Activated CD4-positive, alpha-beta T cell treated with anti-CD3 and anti-CD28 coated beads for 36 hours (primary cell): ENCODE measurements at places on chromosomes 7 and 10.

GRCh38 chr10:69677985-69678654 lies 48.1 kb downstream of the FAM241B start:
- no peak for DNase-seq

- DNase-seq: no peak
Observed at GRCh38 chr10:34593374-34593890, 221.7 kb downstream of the PARD3 start.

DNA sequence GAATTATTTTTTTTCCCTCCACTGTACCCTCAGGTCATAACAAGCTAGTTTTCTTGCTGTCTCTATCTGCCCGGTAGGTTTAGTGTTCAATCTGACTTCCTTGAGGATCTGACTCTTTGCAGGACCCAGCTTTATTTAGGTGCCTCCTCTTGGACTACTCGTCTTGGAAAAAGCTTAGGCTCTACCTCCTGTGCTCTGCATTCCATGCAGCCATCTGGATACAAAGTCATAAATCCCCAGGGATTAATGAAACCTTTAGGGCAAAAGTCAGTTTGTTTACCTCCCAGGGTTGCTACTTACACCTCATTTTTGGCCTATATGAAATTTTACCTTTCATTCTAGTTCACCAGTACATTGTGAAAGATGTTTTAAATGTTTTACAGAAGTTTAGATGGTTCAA lies 8.0 kb downstream of the STAG3 start:
- no peak for DNase-seq

GRCh38 chr7:84677117-84677732 lies 482.6 kb upstream of the SEMA3A start:
- DNase-seq: no peak

DNA sequence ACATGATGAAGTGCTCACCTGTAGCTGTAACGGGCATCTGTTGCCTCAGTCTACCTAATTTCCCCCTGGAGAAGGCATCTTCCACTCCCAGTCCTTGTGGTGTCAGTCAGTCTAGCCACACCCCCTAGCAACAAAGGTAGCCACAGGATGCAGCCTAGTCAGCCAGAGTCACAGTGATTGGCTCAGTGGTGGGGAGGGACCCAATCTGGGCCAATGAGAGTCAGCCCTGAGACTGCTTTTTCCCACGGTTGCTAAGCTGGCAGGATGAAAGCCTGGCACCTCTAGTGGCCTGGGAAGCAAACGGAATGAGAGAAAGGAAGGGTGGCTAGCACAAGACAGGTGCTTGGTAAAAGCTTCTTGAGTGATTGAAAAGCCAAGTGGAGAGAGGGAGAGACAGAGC lies 118.6 kb downstream of the SH3PXD2A start:
- peak; percentile 36 for DNase-seq

DNA sequence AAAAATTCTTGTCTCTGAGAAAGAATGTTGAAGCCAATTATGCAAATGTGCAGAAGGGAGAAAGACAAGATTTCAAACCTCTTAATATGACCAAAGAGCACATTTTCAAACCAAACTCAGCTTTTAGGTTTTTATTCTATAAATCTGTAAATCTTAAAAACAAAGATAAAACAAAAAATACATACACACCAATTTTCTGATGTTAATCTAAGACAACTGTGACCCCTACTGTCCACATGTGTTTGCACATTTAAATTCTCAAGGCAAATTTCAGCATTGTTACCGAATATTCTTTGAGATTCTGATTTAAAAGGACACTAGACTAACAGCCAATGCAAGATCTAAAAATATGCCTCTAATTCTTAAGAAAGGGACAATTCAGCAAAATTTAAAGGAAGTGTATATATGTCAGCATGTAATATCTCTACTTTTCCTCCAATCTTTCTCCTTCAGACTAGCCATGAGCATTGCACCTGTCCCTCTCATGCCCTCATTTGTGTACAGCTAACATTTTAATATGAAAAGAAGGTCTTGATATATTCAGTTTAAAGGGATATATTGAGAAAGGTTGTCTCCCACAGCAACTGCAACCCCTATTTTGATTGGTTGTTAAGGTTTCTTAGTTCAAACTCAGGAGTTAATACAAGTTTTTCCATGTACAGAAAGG lies 417.9 kb downstream of the IPMK start:
- DNase-seq: no peak

DNA sequence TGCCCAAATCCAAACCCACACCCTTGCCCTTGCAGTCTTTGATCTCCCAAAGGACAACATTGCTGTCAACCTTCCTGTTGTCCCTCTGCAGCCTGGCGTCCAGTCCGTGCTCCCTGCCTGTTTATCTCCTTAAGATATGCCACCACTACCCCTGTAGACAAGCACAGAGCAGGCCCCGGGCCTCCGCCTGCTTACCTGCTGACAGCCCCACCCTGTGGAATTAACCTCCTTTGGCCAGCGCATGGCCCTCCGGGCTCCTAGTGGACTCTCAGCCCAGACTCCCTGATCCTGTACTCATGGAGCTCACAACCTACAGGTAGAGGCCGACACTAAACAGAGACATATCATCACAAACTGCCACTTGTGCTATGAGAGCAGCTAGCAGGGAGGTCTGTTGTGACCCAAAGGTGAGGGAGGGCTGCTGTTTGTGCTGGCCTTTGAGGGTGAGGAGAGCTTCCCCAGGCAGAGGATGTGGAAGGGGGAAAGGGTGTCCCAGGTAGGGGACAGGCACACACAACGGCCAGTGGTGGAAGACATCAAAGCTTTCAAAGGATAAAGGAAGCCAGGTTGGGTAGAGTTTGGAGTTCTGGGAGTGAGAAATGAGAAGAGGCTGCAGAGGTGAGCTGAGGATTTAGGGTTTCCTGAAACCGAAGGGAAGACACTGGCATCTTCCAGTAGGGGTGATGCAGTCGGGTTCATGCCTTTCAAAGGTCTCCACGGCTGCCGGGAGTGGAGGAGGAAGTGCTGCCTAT lies 174.5 kb upstream of the ZMIZ1 start:
- no peak for DNase-seq

GRCh38 chr10:29266641-29267040 lies 22.2 kb upstream of the LYZL1 start:
- no peak for DNase-seq

DNA sequence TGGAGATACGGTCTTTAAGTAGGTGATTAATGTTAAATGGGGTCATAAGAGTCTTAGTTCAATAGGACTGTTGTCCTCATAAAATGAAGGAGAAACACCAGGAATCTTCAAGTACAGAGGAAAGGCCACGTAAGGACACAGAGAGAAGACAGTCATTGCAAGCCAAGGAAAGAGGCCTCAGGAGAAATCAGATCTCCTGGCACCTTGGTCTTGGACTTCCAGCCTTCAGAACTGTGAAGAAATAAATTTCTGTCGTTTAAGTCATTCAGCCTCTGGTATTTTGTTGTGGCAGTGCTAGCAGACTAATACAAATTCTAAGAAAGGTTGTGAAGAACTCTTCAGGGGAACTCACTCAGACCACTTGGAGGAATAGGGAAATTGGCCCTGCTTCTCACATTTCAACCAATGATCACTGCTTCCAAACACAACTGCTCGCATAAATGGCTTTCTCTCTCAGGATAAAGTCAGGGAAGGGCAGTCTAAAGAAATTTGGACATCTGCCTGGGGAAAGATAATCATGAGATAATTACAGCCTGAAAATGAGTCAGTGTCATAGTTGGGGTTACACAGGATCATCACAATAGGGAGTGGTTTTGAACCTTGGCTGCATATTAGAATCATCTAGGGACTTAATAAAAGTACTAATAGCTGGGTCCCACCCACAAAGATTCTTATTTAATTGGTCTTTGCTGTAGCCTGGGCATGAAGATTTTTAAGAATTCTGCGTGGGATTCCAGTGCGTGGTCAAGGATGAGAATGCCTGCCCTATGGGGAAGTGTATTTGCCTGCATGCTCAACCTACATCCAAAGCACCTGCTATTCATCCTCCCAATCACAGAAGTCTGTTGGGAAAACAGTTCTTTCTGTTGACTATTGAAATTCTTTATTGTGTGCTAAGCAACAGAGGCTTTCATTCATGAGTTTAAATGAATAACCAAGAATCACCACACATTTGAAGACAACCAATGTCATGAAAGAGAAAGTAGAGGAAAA lies 310.6 kb upstream of the PLXDC2 start:
- no peak for DNase-seq

GRCh38 chr10:103762162-103762561 lies 93.2 kb downstream of the SH3PXD2A start:
- no peak for DNase-seq

- DNase-seq: no peak
Observed at GRCh38 chr7:100486111-100486636, 2.4 kb downstream of the NYAP1 start.

DNA sequence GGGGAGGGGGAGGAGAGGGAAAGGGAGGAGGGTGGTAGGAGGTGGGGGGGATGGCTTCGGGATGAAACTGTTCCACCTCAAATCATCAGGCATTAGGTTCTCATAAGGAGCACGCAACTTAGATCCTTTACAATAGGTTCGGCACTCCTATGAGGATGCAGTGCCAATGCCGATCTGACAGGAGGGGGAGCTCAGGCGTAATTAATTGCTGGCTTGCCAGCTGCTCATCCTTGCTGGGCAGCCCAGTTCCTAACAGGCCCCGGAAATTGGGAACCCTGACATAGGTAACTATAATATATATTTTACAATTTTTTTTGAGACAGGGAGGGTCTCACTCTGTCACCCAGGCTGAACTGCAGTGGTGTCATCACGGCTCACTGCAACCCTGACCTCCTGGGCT lies 118.8 kb upstream of the SFMBT2 start:
- no peak for DNase-seq

DNA sequence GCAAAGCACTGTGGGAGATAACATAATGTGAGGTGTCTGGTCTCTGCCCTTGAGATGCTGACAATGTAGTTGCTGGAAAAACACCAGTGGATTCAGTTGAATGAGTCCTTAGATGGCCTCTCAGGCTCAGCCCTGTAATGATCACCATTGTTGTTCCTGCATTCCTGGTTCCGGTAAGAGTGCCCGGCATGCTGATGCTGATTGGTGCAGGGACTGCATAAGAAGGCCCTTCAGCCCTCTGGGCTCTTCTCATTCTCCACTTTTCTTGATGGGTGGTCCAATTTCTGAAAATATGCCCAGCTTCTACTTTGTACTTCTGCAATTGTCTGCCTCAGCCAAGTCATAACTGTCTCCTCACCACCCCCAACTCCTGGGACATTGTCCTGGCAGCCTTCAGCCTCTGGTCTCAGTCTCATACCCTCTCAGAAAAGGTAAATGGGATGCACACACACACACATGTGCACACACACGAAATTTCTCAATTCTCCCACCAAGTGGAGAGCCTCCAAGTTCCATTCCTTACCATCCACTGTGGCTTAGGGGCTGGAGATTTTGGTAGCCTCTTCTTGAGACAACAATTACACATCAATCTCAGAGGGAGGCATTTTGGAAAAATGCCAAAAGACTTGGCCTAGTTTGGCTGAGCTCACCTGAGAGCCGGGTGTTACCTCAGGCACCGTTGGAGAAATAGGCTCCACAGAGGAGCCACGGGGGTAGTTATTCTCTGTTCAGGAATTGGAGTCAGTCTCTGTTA lies 314.9 kb downstream of the RPS24 start:
- no peak for DNase-seq
